ENCODE measurements at places on chromosomes 11 and 22.

- DNase-seq = no peak
Measured at GRCh38 chr11:76766521-76766920, 16.6 kb upstream of the TSKU start.

- no peak for DNase-seq
Measured at GRCh38 chr11:2927851-2928604, 1.2 kb downstream of the PHLDA2 start.

DNA sequence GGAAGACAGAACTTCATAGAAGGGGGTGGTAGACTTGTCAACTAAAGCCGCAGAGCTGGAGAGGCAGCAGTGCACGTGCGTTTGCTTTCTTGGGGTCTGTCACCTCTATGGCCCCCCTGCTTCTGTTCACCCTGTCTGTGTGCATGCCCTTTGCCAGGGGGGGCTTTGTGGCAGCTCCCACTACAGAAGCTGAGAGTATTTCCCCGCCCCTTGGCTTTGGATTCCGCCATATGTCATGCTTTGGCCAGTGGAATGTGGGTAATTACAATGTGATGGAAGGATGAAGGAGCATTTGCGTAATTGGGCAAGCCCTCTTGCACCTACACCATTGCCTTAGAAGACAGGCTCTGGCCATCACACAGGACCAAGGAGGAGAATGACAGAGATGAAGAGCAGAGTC is 153.0 kb downstream of the MPPED1 start:
- DNase-seq = no peak

GRCh38 chr11:118046051-118046963 is 30.6 kb upstream of the TMPRSS4 start:
- no peak for DNase-seq

DNA sequence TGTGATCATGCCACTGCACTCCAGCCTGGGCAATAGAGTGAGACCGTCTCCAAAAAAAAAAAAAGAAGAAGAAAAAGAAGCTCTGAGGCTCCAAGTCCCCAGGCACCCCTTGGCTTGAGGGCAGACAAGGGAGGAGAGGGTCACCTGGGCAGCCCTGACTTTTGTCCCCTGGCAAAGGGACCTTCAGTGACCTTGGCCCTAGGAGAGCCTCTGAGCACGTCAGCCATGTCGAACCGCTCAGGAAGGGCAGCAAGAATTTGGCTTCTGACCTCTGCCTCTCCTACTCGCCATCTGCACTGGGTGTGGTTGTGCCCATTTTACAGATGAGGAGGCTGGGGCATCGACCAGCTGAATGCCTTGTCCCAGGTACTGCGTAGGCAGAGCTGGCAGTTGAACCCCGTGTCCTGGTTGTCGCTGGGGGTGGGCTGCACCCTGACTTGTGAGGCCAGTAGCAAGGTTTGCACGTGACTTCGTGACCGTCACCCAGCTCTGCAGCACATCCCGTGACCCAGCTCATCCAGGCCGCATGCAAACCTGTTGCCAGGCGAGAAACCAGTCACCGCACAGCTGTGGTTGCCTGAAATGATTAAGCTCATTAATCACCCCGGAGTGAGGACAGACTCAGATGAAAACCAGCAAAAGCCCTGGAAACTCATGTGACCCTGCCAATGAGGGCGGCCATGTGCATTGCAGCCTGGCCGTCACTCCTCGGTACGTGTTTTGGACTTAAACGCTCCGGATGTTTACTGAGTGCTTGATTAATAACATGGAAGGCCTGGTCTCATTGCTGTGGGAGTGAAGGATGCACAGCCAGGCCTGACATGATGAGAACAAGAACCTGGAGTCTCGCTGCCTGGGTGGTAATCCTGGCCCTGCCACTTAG is 47.7 kb upstream of the PPP6R3 start:
- peak; percentile 46 for DNase-seq

- DNase-seq = no peak
Measured at GRCh38 chr11:19705936-19706335, 6.7 kb upstream of the NAV2 start.

DNA sequence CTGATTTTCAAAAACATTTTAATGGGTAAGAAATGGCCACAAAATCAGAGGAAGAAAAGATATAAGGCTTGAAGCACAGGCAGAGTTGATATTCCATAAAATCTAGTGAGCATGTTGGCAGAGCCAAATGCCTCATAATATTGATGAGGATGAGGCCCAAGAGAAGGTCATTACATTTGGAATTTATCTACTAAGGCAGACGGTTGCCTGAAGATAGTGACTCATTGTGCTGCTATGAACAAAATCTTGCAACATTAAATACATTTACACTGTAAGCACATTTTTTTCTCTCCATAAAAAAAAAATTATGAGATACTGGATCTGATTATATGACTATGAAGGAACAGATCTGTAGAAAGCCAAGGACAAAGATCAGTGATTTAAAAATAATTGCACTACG is 881.4 kb upstream of the CHORDC1 start:
- no peak for DNase-seq

- no peak for DNase-seq
Measured at GRCh38 chr22:39574779-39575551, 4.4 kb downstream of the CACNA1I start.

DNA sequence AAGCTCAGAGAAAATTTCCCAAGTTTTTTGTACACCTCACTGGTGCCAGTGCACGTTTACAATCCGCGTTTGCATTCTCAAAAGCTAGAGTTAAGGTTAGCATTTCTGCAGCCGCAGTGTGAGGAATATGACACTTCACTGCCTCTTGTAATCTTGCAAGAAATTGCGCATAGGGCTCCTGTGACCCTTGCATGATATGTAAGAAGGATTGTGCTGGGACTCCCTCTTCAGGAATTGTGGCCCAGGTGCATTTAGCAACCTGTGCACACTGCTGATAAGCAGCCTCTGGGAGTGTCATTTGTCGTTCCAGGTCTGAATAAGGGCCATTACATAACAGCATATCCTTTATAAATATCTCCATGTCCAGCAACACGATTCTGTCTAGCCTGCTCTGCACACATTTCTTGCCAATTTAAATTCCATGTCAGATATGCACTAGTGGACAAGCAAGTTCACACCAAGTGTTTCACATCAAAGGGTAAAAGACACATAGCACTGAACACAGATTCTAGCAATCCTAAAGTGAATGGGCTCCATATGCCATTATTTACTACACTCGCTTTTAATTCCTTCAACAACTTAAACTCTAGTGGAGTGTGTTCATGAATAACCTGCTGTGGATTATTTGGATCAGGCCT is 69.2 kb upstream of the INCENP start:
- peak; percentile 6 for DNase-seq

DNA sequence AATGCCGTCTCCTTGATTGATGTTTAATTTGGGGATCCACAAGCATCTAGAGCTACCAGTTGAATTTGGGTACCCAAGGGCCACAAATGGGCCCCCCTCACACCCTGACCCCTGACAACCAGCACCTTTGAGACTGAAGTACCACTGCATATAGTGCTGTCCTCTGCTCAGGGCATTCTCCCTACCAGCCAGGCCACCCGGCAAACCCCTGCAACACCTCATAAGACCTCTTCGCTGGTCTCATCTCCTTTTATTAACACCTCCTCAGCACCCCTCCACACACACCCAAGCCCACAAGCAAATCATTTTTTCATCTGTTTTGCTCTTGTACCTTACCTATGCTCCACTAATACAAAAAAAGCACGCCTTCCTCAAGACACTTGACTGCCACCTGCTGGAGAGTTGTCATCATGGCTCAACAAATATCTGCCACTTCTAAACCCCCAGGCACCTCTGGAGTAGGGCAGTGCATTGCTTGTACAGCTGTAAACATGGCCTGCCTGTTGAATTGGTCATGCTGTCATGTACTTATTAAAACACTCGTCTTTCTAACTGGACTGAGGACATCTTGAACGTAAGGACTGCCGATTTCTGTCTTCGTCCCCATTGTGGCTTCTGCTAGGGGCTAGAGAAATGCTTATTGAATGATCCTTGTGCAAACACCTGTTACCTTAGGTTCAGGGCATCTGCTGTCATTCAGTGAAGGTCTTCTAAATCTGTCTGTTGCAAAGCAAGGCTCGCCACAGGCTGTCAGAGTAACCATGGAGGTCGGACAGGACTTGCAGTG is 66.5 kb downstream of the BMAL1 start:
- peak; percentile 74 for DNase-seq

GRCh38 chr11:11779975-11780374 is 61.8 kb upstream of the USP47 start:
- no peak for DNase-seq

GRCh38 chr11:5245155-5245554 is 4.5 kb downstream of the HBG1 start:
- DNase-seq = no peak

GRCh38 chr22:46397951-46398350 is 62.4 kb downstream of the TRMU start:
- no peak for DNase-seq

GRCh38 chr11:105700271-105700670 is 90.4 kb downstream of the GRIA4 start:
- no peak for DNase-seq

DNA sequence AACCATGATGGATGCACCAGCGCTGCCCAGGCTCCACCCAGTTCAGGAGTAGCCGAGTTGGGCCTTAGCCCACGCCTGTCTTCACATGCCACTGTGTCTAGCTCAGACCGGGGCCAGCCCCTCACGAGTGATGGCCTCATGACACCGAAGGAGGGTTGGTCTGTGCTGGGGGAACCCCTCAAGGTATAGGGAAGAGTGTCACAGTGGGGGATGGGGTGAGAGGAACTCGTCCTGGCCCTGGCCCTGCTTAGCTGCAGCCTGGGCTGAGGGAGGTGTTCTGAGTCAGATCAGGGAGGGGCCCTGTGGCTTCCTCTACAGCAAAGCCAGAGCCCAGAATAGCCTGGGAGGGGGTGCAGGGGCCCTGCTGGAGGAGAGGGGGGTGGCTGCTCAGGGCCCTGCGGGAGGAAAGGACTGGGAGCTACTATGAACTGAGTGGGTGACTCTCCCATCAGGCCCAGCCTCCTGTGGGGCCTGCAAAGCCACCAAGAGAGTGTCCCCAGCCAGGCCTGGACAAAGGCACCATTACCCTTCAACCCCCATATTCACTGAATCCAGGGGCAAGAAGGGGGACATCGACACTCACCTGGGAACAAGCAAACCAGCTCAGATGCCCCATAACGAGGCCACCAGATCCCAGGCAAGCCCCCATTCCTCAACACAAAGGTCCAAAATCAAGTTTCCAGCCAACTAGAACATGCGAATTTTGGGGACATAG is 41.2 kb downstream of the IGLL5 start:
- DNase-seq = no peak

DNA sequence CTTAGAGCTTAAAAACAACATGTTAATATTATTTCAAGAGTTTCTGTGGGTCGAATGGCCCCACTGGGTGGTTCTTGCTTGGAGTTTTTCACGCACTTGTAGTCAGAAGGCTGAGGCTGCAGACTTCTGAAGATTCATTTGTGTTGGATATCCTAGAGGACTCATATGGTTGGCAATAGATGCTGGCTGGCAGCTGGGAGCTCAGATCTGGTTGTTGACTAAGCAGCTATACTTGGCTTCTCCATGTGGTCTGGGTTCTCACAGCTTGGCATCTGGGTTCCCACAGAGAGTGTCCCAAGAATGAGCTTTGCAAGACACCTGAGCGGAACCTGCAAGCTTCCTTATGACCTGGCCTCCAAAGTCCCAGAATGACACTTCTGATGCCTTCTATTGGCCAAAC is 163.9 kb upstream of the ZC3H12C start:
- no peak for DNase-seq

DNA sequence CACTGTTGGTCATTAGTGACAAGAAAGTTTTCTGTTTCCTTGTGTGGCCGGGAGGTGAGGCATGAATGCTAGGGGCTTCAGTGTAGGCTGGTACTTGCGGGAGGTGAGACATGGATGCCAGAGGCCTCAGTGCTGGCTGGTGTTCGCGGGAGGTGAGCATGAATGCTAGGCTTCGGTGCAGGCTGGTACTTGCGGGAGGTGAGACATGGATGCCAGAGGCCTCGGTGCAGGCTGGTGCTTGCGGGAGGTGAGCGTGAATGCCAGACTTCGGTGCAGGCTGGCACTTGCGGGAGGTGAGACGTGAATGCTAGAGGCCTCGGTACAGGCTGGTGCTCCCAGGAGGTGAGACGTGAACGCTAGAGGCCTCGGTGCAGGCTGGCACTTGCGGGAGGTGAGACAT is 48.4 kb downstream of the ANO1 start:
- DNase-seq = no peak

DNA sequence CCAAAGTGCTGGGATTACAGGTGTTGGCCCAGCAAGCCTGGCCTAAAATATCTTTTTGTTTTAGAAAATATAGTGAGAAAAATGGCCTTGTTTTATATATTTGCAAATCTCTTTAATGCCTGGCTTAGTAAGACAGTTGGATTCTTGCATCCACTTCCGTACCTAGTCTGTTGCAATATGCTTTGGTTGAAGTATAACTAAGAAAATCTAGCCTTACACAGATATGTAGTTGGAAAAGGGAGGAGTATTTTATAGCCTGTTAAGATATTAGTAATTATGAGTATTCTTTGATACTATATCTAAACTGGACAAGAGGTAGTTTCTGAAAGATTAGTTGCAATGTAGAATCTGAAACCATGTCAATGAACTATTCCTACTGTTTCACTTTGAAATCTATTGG is 65.1 kb downstream of the ZNRF3 start:
- no peak for DNase-seq

DNA sequence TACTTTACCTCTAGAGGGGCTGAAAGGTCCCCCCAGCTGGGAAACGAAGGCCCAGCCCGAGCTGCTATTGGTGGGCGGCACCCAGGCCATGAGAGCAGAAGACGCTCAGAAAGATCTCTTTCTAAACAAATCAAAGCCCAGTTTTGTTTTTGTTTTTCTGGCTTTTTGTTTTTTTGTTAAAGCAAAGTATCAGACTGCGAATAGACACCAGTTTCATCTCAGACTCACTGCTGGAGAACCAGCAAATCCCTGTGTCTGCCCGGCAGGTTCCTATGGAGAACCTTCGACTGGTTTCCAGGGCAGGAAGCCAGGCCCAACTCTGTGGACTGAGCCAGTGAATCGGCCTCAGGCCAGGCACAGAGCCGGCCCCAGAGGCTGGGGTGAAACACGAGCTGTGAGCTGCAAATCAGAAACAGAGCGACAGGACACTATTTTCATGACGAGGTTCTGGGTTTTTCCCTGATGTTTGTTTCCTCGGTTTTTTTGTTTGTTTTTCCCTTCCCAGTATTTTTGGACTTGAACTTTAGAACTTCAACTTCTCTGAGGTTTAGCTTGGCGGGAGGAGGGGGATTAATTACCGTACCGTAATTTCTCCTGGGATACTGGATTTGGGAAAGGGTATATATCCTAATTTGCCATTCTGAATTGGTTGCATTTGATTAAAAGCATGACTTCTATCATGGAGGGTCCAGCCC is 16.0 kb upstream of the B4GALNT4 start:
- DNase-seq = no peak

- DNase-seq = no peak
Measured at GRCh38 chr22:28231441-28231840, 312.4 kb upstream of the PITPNB start.

Measured in NCI-H774 (cell line).